ENCODE measurements at places on chromosomes 2 and 18.

- no peak for DNase-seq
Measured at GRCh38 chr2:63060472-63060991, 9.9 kb downstream of the OTX1 start.

GRCh38 chr18:23861805-23862470, 152.6 kb upstream of the TTC39C start:
- no peak for DNase-seq

- no peak for DNase-seq
Measured at GRCh38 chr2:82539280-82539621, 1919.8 kb downstream of the SUCLG1 start.

GRCh38 chr2:197677056-197677455, 1.7 kb upstream of the RFTN2 start:
- no peak for DNase-seq

- DNase-seq, result no peak
Measured at GRCh38 chr2:200138391-200139124, 167.9 kb upstream of the SPATS2L start.

DNA sequence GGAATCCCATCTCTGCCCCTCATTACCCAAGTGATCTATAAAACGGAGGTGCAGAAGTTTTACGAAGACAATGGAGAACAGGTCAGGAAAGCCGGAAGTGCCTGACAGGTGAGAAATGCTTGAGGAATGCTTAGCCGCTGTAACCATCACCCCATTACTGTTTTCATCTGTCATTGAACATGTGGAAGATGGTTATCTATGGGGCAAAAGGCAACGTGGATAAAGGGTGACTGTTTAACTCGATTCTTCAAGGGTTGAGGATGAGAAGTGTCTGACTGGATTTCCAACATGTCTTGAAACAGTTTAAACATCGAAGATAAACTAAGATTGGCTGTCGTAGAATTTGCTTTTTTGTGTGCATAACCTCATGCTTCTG, 17.3 kb downstream of the HK2 start:
- no peak for DNase-seq

GRCh38 chr18:28875059-28875458, 698.1 kb upstream of the CDH2 start:
- DNase-seq, result no peak

DNA sequence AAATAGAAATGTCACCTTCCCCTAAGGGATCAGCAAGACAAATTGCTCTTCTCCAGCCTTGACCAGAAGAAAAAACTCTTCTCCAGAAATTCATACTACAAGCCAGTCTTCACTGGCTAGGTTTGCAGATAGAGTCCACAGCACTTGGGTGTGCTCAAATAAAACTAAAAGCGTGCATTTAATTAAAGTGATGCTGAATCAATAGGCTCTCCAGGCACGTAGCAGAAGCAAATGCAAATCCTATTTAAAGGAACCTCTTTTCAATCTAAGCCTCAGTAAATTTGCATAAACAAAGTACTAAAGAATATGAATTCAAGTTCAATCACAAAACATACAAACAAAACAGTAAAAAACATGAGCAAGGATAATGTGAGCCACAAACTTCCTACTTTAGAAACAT, 744.4 kb upstream of the FANCL start:
- no peak for DNase-seq

DNA sequence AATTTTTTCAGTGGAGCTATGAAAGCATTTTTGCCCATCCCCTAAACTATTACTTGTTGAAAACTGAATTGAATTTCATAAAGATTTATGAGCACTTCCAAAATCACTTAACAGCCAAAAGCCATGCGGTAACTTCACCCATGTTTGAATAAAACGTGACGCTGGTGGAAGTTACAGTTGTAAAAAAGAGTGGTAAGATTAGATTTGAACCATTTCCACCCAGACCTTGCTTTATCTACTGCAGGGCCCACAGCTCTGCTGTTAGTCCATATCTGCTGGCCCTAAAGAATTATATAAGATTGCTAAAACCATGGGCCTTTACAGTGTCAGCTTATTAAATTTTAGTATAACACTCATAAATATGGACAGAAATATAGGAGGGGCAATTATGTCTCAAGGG, 15.5 kb upstream of the ITGA4 start:
- no peak for DNase-seq
